Thoracic aorta endothelial cell (primary cell): ENCODE measurements at places on chromosomes 7 and 10. TPM values are rescaled to one million over a fixed set of nuclear protein-coding genes. Genes with fewer than 3 reads are reported as not detected.

Gene CLRN3
- total RNA-seq: not detected in 2 replicates

Gene ADCYAP1R1
- 0.93 and 8.5 TPM in 2 replicates for total RNA-seq

Gene ZNF804B
- total RNA-seq: not detected in 2 replicates

Gene ICA1
- total RNA-seq: 37.2 and 45.6 TPM in 2 replicates

Gene WDR91
- total RNA-seq: 4.1 and 5.7 TPM in 2 replicates

Gene PTPRN2
- 0.66 and 1.3 TPM in 2 replicates for total RNA-seq

Gene NOLC1
- total RNA-seq: 75.4 and 76.1 TPM in 2 replicates

Gene EIF4EBP2
- total RNA-seq: 60.2 and 62.4 TPM in 2 replicates

Gene SPDYE5
- total RNA-seq: under 0.01 TPM in 1 of 2 replicates, not detected in the other

Gene CTNNA3
- not detected in 2 replicates for total RNA-seq

Gene AVL9
- 44.7 and 52.0 TPM in 2 replicates for total RNA-seq

Gene CRHR2
- total RNA-seq: not detected in 2 replicates

Gene ABLIM1
- total RNA-seq: 62.2 and 91.8 TPM in 2 replicates

Gene KNDC1
- not detected in 2 replicates for total RNA-seq

Gene HNRNPF
- 231 and 263 TPM in 2 replicates for total RNA-seq

Gene MSS51
- 2.0 TPM in 2 replicates for total RNA-seq

Gene SPDYE16
- total RNA-seq: not detected in 2 replicates

Gene MYL10
- total RNA-seq: not detected in 2 replicates

Gene CNNM1
- 0.14 TPM in 1 of 2 replicates, not detected in the other for total RNA-seq

Gene ADARB2
- 0.07 TPM in 1 of 2 replicates, not detected in the other for total RNA-seq

Gene EPO
- not detected in 2 replicates for total RNA-seq

Gene CCDC7
- total RNA-seq: 7.3 and 19.6 TPM in 2 replicates

Gene PIP
- total RNA-seq: not detected in 2 replicates

Gene ZNF853
- total RNA-seq: 0.13 and 0.14 TPM in 2 replicates

Gene VAX1
- not detected in 2 replicates for total RNA-seq

Gene GRIFIN
- total RNA-seq: not detected in 2 replicates

Gene FAM25C
- not detected in 2 replicates for total RNA-seq

Gene CNPY1
- not detected in 2 replicates for total RNA-seq

Gene AOC1
- not detected in 2 replicates for total RNA-seq

Gene CDC14C
- total RNA-seq: not detected in 2 replicates

Gene EVX1
- not detected in 2 replicates for total RNA-seq

Gene AMZ1
- 0.14 TPM in 1 of 2 replicates, not detected in the other for total RNA-seq

Gene MYO3A
- total RNA-seq: not detected in 2 replicates

Gene PRDX3
- total RNA-seq: 218 and 291 TPM in 2 replicates

Gene LRRD1
- total RNA-seq: 0.07 and 0.13 TPM in 2 replicates

Gene TMEM213
- total RNA-seq: not detected in 2 replicates

Gene THSD7A
- total RNA-seq: 10.5 and 24.7 TPM in 2 replicates

Gene HABP2
- total RNA-seq: not detected in 2 replicates
